ENCODE measurements at places on chromosomes 2 and 18.

GRCh38 chr2:10831400-10831985, 18.9 kb upstream of the PDIA6 start:
- DNase-seq: no peak

GRCh38 chr18:501406-501714, 859 bp upstream of the COLEC12 start:
- no peak for DNase-seq

GRCh38 chr2:232013701-232014353, 52.3 kb downstream of the DIS3L2 start:
- DNase-seq: no peak

DNA sequence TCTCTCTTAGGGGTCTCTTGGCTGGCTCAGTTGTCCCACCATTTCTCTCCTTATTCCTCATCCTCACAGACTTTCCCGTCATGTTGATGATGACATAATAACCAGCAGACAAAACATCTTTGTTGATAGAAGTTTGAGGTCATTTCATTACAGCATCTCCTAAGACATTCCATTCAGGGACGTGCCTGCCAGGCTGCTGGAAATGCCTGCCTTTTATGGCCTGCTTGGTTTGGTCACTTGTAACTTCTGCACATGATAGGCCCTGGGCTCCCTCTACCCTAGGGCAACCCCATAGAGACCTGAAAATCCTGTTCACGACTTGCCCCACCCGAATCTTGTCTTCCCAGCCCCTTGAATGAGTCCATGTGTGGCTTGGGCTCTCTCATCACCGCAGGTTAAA, 81.7 kb downstream of the SDC1 start:
- DNase-seq: no peak

- no peak for DNase-seq
These were observed 8.3 kb downstream of the C2orf81 start for GRCh38 chr2:74413001-74413698.
